ENCODE measurements at places on chromosomes 5 and 9.

- DNase-seq: no peak
These were observed 72.5 kb downstream of the STK10 start for GRCh38 chr5:172115541-172115982.

DNA sequence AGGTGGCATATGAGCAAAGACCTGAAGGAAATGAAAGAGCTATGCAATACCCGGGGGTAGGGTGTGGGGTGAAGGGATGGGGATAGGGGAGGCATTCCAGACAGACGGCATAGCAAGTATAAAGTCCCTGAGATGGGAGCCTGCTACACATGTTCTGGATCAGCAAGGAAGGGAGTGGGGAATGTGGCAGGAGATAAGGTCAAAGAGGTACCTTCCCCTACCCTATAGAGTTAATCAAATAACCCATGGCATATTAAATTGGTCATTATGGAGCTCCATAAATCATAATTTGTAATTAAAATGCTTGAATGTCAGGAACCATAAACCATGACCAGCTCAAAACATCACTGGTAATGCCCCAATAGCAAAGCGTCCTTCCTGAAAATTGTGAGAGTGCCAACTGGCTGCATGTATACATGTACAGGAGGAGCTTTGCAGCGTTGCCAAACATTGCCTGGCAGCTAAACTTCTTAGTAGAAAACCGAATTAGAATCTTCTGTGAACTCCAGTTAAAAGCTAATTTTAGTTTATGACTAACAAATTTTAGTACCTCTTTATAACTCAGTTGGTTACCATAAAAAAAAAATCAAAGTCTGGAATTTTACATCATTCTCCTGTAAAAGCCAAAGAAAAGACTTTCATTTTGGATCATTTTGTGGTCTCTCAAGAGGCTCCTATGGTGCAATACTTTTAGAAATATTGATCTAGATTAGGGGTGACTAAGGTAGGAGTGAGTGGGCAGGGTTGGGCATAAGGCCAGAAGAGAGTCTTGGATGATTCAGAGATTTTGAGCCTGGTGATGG lies 4.7 kb downstream of the DNAI1 start:
- DNase-seq: no peak

GRCh38 chr5:73369278-73369677 lies 79.3 kb downstream of the FOXD1 start:
- DNase-seq: no peak

DNA sequence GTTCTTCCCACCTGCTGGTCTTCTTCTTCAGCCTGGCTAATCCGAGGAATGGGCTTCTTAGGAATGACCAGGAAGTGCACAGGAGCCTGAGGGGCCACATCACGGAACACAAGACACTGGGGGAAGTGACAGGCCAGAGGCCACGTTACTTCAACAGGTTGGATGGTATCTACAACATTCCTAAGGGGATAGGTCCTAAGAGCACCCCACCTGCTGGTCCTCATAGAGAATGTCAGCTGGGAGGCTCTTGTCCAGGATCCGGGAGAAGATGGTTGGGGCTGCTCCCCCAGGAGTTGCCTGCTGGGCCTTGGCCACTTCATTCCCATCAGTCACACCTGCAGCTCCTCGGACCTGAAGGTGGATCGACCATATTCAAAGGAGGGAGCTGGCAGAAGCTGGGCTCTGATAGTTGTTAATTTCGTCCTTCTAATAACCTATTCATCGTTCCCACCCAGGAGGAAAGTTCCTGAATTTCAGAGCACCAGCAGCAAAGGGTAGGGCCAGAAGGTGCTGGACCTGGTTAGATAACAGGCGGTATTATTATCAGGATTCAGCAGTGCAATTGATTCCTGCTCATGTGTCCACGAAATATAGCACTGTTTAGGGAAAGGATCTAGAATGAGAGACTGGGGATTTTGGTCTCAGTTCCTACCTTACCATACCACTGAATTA lies 1.3 kb downstream of the HINT2 start:
- DNase-seq: no peak

GRCh38 chr9:86807367-86807976 lies 139.8 kb downstream of the GAS1 start:
- DNase-seq: no peak

GRCh38 chr9:68872026-68872501 lies 141.8 kb downstream of the PRKACG start:
- no peak for DNase-seq

DNA sequence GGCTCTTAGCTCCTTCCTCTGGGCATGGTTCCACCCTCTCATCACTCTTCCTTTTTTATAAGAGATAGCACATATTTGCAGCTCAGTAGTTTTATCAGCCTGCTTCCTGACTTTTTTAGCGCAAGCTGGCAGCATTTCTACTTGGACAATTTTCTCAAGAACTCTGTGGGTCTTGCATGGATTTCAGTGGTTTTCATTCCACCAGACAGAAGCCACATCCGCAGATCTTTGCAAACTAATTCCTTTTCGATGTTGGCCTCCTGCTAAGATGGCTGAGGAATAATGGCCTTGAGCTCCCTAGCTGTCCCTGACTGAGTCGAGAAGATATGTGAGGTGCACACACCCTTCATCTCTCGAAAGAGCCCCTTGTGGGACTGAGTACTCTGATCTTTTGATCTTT lies 49.5 kb downstream of the GALNT12 start:
- no peak for DNase-seq

- DNase-seq: no peak
These were observed 134.5 kb downstream of the DAB2IP start for GRCh38 chr9:121785673-121786542.

DNA sequence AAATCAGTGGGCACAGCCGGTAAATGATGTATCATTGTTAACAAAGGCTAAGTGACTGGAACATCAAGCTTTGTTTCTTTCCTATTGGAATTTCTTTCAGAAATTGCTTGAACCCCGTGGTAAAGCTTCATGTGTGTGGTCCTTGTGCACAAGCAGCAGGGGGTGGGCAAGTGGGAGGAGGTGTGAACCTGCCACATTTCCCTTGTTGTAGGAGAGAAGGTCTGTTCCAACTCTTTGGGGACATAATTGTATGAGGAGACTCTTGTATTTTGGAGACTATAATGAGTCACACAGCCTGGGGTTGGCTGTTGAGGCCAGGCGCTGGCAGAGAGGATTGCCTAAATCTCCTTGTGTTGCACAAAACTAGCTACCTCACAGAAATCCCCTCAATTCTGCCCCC lies 620.5 kb downstream of the IRX1 start:
- DNase-seq: no peak

DNA sequence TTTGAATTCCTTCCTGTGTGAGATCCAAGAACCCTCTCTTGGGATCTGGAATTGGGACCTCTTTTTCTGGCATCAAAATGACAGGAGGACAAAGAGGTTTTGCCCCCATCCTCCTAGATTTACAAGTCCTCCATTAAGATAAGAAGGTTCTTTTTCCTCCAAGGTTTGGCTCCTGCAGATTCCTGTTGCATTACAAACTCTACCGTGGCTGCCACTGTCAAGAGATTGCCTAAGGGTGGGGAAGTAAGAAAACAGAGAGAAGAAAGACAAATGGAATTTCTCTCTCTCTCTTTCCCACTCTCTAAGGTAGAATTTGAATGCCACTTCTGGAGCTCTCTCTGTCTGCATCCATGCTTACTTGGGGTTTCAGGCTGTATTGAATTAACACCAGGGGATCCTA lies 12.0 kb upstream of the SVEP1 start:
- DNase-seq: no peak

DNA sequence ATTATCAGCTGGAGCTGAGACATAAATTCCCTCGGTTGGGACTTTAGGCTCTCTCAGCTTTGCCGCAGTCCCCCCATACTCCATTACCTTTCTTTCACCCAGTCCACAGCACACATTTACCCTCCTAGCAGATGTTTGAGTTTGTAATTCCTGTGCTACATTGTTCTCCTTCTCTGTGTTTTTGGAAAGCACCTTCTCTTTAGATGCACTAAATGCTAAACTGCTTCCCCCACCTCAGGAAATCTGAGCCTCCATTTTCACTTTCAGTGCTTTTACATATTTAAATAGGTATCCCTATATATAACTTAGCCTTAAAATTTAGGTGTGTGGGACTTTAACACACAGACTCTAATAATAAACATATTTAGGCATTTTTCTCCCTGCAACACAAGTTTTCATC lies 356.9 kb downstream of the NFIB start:
- no peak for DNase-seq

- DNase-seq: no peak
These were observed 8.0 kb downstream of the MCC start for GRCh38 chr5:113480243-113480642.

GRCh38 chr5:14458414-14458813 lies 123.2 kb upstream of the OTULINL start:
- DNase-seq: no peak

GRCh38 chr9:101093620-101094019 lies 65.1 kb downstream of the PLPPR1 start:
- peak; percentile 89 for DNase-seq
